ENCODE measurements at places on chromosomes 3 and 15. TPM values are rescaled to one million over a fixed set of nuclear protein-coding genes. Genes with fewer than 3 reads are reported as not detected.

The SKOR1 gene
- 3.1 TPM for total RNA-seq

The CFAP20DC gene
- not detected for total RNA-seq

The GXYLT2 gene
- 7.0 TPM for total RNA-seq

The FBXL22 gene
- total RNA-seq, result 0.10 TPM

The FETUB gene
- not detected for total RNA-seq

DNA sequence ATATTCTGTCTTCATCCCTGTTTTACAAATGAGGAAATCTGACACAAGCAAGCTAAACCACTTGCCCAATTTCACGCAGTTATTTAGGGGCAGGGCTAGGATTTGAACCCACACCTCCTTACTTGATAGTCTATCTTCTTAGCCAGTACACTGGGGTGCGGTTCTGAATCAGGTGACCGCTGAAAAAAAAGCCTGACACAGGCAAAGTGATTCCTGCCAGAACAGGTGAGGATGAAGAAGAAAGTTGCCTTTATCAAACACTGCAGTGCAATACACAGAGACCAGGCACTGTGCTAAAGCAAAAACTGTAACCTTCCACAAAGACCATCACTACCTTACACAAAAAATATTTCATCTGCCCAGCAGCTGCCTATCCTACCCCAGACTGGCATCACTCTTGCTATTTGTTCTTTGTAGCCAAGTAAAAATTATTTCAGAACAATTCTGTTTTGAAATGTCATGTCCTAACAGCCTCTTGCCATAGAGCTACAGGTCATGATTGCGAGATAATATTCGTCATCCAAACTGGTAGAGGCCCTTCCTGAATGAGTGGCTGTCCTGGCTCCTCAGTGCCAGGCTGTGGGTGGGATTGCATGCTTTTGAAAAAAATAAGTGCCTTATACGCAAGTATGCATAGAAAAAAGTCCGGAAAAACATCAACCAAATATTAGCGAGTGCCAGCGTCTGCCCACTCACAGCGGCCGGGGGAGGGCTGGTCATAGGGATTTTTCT, 142.3 kb upstream of the TPM1 start:
- DNase-seq, result no peak

DNA sequence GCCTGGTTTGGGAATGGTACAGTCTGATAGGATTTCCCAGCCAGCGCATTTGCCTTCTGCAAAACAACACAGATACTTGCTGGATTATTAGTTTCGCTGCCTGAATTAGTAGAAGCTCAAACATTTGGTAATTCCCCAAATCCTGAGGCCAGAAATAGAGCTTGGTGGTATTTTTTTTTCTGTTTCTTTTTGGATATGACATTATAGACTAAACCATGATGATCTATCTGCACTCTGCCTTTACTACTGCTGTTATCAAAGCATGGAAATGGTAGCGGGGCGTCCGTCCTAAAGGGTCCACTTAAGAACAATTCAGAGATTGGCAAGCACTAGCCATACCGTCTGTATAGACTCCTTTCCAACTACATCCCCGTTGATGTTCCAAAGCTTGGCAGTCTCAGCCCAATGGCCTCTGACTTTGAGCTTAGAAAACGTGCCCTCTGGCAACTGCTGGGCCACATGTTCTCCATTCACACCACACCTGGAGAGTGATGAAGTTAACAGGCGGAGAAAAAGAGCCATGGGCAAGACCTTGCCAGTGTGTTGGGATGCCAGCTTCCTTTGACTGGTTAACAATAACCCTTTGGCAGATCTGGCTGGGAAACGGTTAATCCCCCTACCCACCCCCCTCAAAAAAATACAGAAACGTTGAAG, 241.0 kb upstream of the NR2F2 start:
- DNase-seq, result no peak

- DNase-seq, result no peak
Observed at GRCh38 chr3:56915966-56916586, 114.3 kb upstream of the ARHGEF3 start.

DNA sequence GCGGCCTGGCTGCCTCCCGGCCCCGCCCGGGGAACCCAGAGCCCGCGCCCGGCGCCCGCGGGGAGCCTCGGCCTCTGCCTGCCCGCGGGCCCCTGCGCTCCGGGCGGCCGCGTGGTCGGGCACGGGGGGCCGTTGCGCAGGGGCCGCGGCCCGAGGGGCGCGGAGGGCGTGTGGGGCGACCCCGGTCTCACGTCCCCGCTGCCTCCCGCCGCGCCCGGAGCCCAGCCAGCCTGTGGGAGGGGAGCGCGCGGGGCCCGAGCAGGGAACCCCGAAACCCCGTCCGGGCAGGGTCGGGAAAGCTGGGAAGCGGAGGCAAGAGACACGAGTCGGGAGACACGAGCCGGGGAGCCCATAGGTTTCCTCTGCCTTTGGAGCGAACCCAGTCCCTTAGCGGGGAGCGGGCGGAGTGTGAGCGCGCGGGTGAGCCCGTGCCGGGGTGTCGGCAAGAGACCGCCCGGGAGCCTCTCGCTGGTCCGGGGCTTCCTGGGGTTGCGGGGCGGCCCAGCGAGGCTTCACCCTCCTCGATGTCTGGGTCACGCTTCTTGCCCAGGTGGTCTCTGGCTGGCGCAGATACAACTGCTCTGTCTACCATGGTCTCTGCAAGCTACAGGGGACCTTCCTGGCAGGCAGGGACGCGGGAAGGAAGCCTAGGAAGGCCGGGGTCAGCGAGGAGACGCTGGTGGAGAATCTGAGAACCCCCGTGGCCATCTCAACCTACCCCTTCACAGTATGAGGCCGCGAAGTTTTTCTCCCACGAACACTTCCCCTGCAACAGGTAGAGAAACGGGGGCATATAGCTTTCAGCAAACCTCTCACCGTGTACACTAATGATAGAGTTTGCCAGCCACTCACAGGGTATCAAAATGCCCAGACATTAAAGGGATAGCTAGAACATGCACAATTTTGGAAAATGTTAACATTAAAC, 586 bp downstream of the LRRK1 start:
- DNase-seq, result peak; percentile 48

DNA sequence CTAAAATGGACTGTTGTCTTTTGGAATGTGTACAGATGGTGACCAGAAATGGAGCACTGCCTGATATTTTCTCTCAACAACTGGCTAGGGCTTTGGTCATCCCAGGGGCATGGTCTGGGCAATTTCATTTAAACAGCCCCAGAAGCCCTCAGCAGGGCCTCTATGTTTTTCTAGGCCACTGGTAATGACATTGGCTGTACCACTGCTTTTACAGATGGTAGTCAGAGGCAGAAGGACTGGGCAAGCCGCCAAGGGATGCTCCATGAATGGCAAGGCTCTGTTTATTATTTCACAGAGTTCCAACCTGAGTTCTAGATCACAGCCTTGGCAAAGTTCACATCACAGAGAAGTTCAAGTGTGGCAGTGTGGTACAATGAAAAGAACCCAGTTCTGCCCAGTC, 37.0 kb upstream of the LMCD1 start:
- peak; percentile 38 for DNase-seq
